Right atrium auricular region (tissue), 2 donors: ENCODE measurements at places on chromosomes 5 and 9. TPM values are rescaled to one million over a fixed set of nuclear protein-coding genes. Genes with fewer than 3 reads are reported as not detected.

Gene PLAC8L1
- total RNA-seq, result not detected

Gene SCGB3A2
- total RNA-seq, result not detected

Gene IFNA13
- total RNA-seq, result not detected

Gene SLC4A9
- total RNA-seq, result not detected

Gene SHISAL2B
- not detected for total RNA-seq

Gene BNC2
- 77.6 TPM for total RNA-seq

DNA sequence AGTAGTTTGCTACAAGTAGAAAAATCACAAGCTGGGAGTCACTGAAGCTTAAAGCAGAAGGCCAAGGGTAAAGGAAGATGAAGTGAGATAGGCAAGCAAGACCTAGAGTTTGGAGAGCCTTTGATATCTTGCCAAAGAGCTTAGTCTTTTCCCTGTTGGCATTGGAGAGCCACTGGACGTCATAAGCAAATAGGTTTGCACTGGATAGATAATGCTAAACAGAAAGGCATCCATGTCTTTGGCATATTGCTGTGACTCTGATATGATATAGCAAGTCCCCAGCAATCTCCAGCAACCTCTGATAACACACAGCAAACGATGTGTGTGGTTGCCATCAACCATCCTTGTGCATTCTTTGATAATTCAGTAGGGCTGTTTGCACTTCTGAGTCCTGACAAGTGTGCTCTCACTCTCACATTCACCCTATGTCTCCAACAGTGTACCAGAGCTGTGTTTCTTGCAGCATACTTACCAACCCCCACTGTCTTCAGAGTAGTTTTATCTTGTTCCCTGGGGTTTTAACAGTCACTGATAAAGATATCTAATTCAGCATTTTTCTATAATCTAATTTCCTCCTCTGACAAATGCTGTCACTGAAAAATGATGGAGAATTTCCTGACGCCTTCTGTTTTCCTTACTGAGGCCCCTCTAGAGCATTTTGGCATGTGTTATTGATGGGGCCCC is 16.9 kb upstream of the FREM1 start:
- H3K4me3 ChIP-seq, result no peak overlapping the region
- H3K36me3 ChIP-seq, result no peaks in the 10 kb centered on the region
- no peaks in the 10 kb centered on the region for H3K4me1 ChIP-seq
- no peak for DNase-seq

GRCh38 chr9:26399556-26399955 is 493.0 kb downstream of the CAAP1 start:
- no peak overlapping the region for H3K27ac ChIP-seq
- no peaks in the 10 kb centered on the region for H3K27me3 ChIP-seq
- H3K36me3 ChIP-seq, result no peaks in the 10 kb centered on the region
- no peak overlapping the region for H3K4me3 ChIP-seq
- no peaks in the 10 kb centered on the region for H3K4me1 ChIP-seq

GRCh38 chr5:167943343-167943742 is 348.1 kb upstream of the WWC1 start:
- no peak for DNase-seq
- H3K4me3 ChIP-seq, result no peak overlapping the region
- H3K4me1 ChIP-seq, result no peaks in the 10 kb centered on the region
- no peaks in the 10 kb centered on the region for H3K36me3 ChIP-seq
- no peaks in the 10 kb centered on the region for H3K27me3 ChIP-seq

DNA sequence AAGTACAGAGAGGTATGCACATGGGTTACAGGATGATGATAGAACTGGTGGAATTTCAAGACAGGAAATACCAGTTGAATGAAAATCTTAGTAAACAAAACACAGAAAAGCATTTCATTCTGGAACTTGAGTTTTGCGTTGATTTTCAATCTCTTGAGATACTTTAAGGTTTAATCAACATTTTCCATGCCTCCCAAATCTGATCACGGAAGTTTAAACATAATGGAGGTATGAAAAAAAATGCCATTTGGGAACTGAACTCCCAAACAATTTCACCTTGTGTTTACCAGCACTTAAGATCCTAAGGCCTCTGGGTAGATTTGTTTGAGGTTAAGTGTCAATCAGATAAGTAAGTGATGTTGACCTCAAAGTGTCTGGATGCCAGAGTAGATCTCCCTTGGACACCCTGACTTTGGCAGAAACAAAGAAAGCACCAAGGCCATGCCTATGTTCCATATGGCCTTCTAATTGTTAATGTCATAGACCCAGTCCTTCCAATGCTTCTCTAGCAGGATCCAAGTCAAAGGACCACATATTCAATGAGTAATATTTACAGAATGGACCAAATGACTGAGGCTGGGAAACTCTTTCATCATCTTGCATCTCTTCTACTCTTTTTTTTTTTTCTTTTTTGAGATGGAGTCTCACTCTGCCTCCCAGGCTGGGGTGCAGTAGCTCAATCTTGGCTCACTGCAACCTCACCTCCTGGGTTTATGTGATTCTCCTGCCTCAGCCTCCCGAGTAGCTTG is 216.9 kb downstream of the ARRDC3 start:
- peak overlapping the region; percentile 20 for H3K27ac ChIP-seq
- H3K27me3 ChIP-seq, result no peaks in the 10 kb centered on the region
- DNase-seq, result no peak
- H3K4me1 ChIP-seq, result peaks cover 16% of the 10 kb centered on the region

DNA sequence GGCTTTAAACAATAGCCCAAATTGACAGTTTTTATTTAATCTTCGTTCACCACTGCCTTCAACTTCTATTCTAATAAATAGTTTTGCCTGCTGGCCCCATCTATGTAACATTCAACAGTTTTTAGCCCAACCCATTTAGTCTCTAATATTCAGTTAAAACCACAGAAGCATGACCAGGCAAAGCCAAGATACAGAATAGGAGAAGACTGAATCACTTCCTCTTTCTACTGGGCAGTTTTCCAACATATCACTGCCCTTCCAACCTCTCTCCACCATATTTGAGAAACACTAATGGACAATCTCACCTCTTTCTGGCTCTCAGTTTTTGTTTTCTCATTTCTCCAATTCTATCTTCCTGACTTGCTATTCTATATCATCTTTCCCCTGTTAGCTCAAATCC is 352.9 kb downstream of the DNAH5 start:
- no peaks in the 10 kb centered on the region for H3K4me1 ChIP-seq
- H3K27ac ChIP-seq, result no peak overlapping the region
- no peak overlapping the region for H3K4me3 ChIP-seq
- no peaks in the 10 kb centered on the region for H3K27me3 ChIP-seq

GRCh38 chr5:87912419-87912818 is 356.2 kb downstream of the TMEM161B start:
- no peak overlapping the region for H3K27ac ChIP-seq
- H3K27me3 ChIP-seq, result no peaks in the 10 kb centered on the region
- no peaks in the 10 kb centered on the region for H3K4me1 ChIP-seq
- no peak overlapping the region for H3K4me3 ChIP-seq
- no peak for DNase-seq

GRCh38 chr9:21919377-21920362 is 74.5 kb downstream of the CDKN2A start:
- no peaks in the 10 kb centered on the region for H3K4me1 ChIP-seq
- no peaks in the 10 kb centered on the region for H3K36me3 ChIP-seq
- no peaks in the 10 kb centered on the region for H3K27me3 ChIP-seq
- no peak for DNase-seq
- no peak overlapping the region for H3K27ac ChIP-seq

- H3K27ac ChIP-seq, result no peak overlapping the region
- H3K4me1 ChIP-seq, result peaks cover 15% of the 10 kb centered on the region
- no peak for DNase-seq
- no peaks in the 10 kb centered on the region for H3K36me3 ChIP-seq
These were observed 47.8 kb downstream of the PLPP7 start for GRCh38 chr9:131337131-131337848.
